ENCODE measurements at places on chromosomes 6 and 20.

GRCh38 chr20:2138396-2138795 is 36.8 kb downstream of the STK35 start:
- no peak for DNase-seq

GRCh38 chr20:9942736-9943135 is 92.1 kb upstream of the ANKEF1 start:
- DNase-seq, result no peak

DNA sequence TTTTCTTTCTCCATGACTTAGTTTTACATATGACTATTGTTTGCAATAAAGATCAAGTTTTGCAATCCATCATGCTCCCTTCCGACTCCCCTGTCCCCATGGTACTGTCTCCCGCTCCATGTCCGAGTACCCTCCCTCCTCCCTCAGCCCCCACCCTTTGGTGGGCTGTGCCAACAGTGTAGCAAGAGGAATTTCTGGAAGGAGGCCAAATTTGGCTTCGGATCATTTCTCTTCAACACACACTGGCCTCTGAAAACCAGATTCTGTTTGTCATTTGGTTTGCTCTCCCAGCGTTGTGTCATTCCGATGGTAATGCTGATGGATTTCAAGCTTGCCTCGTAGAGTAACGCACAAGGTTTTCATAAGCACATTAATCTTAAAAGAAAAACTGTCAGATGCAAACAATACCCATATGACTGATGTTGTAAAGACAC is 22.9 kb upstream of the PAX1 start:
- DNase-seq, result no peak

GRCh38 chr6:88814909-88815308 is 148.5 kb downstream of the RNGTT start:
- no peak for DNase-seq

- no peak for DNase-seq
These were observed 45.2 kb downstream of the PSMG4 start for GRCh38 chr6:3303795-3304411.

GRCh38 chr6:75275067-75275466 is 9.5 kb downstream of the TMEM30A start:
- no peak for DNase-seq

GRCh38 chr20:59027741-59028320 is 4.3 kb downstream of the ATP5F1E start:
- no peak for DNase-seq

Data from effector memory CD4-positive, alpha-beta T cell (primary cell).